ENCODE measurements at places on chromosomes 3 and 15.
A peak's percentile ranks its signal among the peaks of the same experiment; 100 is the strongest.

GRCh38 chr3:5184499-5184898 lies 3.0 kb upstream of the EDEM1 start:
- no peak for DNase-seq

DNA sequence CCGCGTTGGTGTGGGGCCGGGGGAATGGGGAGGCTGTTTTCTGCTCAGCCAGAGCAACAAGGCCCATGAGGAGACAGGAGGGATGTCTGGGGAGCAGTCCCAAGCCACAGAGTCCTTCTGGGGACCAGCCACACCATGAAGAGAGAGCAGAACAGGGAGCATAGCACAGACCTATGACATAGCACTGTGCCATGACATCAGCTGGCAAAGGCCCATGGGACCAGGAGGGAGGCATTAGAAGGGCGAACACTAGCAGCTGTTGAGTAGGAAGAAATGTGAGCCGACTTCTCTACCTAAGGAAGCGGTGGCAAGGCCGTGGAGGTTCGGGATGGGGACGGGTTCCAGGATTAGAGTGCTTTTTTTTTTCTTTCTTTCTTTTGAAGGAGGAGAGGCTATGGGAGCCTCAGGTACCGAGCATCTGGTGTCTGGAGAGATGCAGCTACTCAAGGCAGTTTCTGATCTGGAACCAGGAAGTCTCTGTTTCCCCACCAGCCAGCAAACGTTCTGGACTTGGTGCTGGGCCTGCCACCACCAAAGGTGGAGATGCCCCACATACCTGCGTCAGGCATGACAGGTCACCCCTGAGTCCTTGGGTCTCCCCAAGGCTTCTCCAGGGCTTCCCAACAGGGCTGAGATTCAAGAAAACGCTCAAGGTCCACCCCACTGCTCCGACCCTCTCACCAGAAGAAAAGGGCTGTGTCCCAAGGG lies 77.3 kb upstream of the CGNL1 start:
- no peak for DNase-seq

GRCh38 chr3:123534264-123534663 lies 50.6 kb downstream of the HACD2 start:
- DNase-seq: no peak

DNA sequence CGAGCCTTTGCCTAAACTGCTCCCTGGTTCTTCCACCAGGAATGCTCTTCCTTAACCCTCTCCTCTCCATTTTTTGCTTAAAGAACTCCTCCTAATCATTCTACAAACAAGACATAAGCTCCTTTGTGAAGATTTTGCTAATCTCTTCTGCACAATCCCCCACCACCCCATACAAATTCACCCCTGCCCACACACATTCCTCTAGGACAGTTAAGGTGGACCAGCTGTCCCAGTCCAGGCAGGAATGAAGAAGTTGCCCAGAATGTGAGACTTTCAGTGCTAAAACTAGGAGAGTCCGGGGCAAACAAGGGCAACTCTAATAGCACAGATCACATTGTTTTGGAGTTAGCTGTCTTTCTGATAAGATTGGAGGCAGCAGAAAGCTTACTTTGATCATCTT lies 13.9 kb upstream of the FAM174B start:
- DNase-seq: no peak

DNA sequence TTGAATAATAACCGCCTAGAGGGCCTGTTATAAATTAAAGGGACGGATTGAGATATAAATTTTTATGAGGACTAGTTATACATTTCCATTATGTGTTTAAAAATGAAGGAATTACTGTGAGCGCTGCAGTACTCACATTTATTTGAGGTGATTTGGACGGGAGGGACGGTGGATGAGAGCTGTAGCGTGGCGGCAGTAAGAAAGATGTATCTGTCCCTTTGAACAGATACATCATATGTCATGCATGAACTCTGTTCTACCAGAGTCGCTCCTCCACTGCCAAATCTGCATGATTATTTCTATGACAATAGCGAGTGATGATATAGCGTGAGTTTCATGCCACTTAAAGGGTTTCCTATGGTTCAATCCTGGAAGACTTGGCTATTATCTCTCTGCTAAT lies 538.8 kb downstream of the MCTP2 start:
- DNase-seq: no peak

DNA sequence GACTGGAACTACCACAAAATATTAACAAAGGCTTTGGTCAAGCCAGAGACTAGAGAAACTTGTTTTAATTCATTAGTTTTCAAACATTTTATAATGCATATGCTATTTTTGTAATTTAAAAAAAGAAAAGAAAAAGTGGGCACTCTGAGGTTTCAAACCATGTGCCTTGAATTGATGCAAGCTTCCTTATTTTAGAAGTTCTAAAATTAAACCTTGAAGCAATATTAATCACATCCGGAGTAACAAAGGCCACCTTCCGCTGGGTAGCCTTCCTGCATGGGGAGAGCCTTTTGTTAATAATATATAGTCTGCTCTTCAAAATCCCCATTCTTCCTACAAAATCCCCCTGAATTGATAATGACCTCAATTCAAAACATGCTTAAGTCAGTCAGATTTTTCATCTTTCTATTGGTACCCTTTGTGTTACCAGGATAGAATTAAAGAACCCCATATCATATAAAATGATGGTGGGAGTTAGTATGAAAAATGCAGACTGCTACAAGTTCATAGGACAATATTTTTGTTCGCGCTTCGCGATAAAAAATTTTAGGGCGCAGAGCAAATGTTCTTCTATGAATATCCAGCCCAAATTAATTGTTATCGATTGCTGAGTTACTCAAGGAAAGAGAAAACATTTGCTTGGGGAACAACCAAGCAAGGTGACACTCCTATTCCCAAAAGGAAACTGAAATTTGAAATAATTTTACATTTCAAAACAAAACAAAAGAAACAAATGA lies 30.6 kb downstream of the LDHAL6B start:
- DNase-seq: peak; percentile 58

GRCh38 chr15:66078196-66078928 lies 175.2 kb downstream of the MEGF11 start:
- DNase-seq: no peak

DNA sequence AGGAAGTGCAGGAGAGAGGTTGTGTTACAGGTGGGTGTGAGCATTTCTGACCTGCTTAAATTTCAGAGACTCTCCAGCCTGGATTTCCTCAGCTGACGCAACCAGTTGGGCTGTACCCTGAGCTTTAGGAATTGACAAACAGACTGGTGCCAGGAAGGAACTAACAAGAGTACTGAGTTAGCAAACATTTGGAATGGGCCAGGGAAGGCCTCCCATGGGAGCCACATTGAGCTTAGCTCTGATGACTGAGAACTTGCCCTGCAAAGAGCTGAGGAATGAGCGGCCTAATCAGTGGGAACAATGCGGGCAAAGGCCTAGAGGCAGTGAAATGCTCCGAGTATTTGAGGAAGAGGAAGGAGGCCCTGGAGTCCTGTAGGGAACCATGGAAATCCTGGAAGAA lies 254.2 kb downstream of the FEZF2 start:
- no peak for DNase-seq

DNA sequence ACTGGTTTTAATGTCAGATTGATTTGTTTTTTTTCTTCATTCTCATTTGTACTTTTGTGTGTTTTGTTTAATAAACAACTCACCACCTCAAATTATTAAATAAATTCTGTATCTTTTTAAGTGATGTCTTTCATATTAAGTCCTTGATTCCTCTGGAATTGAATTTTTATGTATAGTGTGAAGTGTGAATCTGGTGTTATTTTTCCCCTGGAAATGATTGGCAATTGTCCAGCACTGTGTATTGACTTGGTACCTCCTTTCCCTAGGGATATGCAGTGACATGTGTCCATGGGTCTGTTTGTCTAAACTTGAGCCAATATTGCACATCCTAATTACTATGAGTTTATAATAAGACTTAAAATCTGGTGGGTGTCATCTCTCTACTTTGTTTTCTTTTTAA lies 2.1 kb downstream of the RNU5B-1 start:
- DNase-seq: no peak

DNA sequence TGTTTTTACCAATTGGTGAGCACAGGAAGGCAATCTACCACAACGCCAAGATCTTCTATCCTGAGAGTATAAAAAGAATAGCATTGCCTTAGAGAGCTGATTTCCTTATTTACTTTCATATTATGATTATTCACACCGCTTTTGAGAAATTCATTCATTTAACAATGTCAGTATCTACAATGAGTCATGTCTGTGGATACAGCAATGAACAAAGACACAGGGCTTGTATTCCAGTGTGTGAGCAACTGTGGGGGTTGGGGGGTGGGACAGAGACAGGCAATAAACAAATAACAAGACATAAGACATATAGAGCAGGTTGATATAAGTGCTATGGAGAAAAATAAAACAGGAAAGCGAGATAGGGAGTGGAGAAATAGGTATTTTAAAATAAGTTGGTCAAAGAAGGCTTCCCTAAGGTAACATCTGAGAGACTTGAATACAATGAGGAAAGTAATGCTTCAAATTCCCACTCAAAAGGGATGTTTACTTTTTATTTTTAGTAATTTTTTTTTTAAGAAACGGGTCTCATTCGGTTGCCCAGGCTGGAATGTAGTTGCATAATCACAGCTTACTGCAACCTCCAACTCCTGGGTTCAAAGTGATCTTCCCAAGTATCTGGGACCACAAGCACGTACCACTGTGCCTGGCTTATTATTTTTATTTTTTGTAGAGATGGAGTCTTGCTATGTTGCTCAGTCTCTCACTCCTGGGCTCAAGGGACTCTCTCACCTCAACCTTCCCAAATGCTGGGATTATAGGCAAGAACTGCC lies 45.7 kb downstream of the PGBD4 start:
- DNase-seq: no peak

GRCh38 chr3:57729334-57730045 lies 26.6 kb upstream of the SLMAP start:
- DNase-seq: peak; percentile 61

GRCh38 chr15:92652576-92652966 lies 3.0 kb downstream of the FAM174B start:
- DNase-seq: no peak

GRCh38 chr3:126750756-126751121 lies 46.7 kb downstream of the CHCHD6 start:
- no peak for DNase-seq

DNA sequence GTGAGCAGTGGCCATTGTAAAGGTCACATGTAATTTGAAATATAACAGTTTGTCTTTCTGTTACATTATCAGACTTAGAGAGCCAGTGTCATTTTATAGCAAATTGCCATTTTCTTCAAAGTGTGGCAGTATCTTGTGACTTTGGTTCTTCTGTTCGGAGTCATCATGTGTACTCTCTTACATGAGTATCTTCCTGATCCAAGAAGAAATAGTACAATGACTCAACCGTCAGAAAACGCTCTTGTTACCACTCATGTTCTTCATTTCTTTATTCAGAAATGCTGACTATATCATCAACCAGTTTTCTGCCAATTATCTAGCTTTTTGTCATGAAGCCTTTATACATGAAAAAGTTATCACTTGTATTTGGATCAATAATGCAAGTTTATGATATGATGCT lies 93.6 kb upstream of the CGNL1 start:
- no peak for DNase-seq

DNA sequence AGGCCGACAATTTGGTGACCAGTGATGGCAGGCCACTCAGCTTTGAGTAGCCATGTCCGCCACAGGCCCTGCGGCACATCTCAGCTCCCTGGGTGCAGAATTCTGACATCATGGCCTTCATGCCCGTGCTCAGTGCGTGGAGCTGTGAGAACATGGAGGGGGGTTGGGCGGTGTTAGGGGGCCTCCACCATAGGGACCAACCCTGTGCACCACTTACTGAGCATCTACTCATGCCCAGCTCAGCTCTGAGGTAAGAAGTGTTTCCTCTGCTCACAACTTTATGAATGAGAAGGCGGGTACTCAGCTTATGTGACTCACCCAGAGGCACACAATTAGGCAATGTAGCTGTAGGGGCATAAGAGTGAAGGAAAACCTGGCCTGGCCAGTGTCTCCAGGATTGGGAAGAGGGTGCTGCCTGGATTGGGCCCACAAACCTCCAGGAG lies 10.5 kb downstream of the ACOX2 start:
- DNase-seq: peak; percentile 89

GRCh38 chr3:64083575-64083974 lies 60.3 kb upstream of the PSMD6 start:
- no peak for DNase-seq

- no peak for DNase-seq
These were observed 59.1 kb downstream of the LRRC3B start for GRCh38 chr3:26681632-26682031.

DNA sequence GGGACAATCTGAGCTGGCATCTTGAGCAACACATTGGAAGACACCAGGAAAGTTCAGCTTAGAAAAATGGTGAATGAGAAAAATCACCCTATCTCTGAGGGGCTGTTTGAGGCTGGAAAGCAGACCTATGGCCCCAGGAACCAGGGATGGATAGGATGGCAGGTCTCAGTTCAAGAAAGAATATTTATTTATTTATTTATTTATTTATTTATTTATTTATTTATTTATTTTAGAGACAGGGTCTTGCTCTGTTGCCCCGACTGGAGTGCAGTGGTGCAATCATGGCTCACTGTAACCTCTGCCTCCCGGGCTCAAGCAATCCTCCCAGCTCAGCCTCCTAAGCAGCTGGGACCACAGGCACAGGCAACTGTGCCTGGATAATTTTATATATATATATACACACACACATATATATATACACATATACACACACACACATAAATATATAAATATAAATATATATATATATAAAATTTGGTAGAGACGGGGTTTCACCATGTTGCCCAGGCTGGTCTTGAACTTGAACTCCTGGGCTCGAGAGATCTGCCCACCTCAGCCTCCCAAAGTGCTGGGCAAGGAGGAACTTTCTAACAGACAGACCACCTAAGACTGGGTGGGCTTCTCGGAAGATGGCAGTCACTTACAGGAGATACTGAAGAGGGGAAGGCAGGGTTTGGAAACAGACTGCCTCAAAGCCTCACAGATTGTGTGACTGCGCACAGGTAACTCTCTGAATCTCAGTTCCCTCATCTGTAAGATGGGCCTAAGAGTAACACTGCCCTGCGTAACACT lies 29.7 kb downstream of the CCDC13 start:
- no peak for DNase-seq

- DNase-seq: peak; percentile 71
These were observed 19.8 kb downstream of the DGKG start for GRCh38 chr3:186342197-186342596.

GRCh38 chr15:86481720-86482119 lies 402.0 kb downstream of the AGBL1 start:
- no peak for DNase-seq
